Left cardiac atrium (tissue), 4 donors: ENCODE measurements at places on chromosomes 7 and 10.

GRCh38 chr10:76301211-76301610, 869.8 kb downstream of the LRMDA start:
- DNase-seq: no peak

DNA sequence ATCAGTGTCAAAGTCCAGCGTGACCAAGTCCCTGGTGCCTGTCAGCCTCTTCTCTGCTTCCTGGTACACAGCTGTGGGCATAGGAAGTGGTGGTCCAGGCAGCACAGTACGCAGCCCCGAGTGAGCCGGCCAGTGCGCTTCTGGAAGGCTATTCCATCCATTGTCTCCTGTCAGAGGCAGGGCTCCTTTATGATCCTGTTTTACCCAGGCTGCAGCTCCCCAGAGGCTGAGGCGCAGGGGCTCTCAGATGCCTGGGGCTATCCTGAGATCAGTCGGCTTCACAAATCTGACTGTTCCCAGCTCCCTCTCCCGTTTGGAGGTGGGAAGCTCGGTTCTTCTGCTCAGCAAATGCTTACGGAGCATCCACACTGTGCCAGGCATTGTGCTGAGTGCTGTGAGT, 70.3 kb downstream of the LANCL2 start:
- DNase-seq: no peak

- DNase-seq: peak; percentile 55
Measured at GRCh38 chr10:71187600-71187999, 24.8 kb upstream of the UNC5B start.

- no peak for DNase-seq
Measured at GRCh38 chr10:20115894-20116293, 299.7 kb downstream of the PLXDC2 start.

- no peak for DNase-seq
Measured at GRCh38 chr7:81190997-81191768, 272.3 kb upstream of the SEMA3C start.

DNA sequence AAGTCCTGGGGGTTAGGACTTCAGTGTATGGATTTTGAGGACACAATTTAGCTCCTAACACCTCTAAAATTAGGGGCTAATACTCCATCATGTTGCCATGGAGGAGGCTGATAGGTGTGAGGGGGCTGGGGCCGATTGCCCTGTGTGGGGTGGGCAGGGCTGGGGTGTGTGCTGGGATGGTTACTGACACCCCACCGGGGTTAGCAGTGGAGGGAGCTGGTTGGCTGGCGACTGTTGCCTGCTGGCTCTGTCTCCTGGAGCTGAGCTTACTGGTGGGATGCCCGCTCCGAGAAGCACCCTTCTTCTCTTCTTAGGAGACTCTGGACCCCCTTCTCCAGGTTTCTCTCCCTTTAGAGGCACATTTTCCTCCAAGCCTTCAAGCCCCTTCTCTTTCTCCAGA, 22.2 kb upstream of the SH2D4B start:
- DNase-seq: no peak

DNA sequence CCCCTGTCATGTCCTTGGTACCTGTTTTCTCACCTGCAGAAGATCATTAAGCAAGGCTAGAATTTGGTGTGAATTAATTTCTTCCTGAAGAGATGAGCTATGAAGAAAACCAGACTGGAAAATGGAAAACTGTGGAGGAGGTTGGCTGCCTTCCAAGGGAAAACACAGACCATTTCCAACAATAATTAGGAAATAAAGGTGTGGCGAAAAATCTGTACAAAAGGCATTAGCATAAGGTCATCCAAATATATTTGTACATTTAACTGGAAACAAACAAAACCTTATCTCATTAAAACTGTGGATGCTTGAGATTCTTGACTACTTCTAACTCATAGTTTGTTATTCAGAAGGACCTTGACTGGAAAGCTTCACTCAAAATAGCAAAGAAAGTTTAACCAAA, 1.7 kb downstream of the STN1 start:
- no peak for DNase-seq

DNA sequence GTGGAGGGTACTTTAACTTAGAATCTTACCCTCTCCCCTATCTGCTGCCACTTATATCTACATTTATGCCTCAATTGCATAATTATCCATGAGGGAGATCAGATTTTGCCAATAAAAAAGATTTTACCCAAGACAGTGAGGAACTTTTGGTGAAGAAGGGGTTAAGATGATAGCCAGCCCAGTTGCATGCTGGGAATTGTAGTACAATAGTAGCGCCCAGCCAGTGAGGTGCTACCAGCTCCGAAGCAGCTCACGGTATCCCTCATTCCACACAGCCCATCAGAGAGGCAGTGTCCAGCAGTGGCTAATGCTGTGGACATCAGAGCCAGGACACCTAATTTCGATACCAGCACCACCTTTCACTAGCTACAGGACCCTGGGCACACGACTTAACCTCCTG, 5.9 kb upstream of the LGI1 start:
- no peak for DNase-seq

DNA sequence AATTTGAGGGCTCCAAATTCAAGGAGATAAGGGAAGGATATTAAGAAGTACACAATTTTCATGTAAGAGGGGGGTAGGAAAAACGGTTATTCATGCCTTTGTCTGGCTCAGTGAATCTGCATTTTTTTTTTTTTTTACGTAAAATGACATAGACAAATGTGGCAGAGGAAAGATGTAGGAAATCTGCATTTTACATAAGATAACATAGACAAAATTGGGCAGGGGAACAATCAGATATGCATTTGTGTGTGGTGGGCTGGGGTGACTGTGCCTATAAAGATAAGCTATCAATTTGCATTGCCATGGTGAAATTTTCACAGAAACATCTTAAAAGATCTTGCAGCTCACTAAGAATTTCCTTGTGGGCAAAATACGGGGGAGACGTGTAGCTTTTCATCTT, 92.7 kb upstream of the GPR141 start:
- no peak for DNase-seq

DNA sequence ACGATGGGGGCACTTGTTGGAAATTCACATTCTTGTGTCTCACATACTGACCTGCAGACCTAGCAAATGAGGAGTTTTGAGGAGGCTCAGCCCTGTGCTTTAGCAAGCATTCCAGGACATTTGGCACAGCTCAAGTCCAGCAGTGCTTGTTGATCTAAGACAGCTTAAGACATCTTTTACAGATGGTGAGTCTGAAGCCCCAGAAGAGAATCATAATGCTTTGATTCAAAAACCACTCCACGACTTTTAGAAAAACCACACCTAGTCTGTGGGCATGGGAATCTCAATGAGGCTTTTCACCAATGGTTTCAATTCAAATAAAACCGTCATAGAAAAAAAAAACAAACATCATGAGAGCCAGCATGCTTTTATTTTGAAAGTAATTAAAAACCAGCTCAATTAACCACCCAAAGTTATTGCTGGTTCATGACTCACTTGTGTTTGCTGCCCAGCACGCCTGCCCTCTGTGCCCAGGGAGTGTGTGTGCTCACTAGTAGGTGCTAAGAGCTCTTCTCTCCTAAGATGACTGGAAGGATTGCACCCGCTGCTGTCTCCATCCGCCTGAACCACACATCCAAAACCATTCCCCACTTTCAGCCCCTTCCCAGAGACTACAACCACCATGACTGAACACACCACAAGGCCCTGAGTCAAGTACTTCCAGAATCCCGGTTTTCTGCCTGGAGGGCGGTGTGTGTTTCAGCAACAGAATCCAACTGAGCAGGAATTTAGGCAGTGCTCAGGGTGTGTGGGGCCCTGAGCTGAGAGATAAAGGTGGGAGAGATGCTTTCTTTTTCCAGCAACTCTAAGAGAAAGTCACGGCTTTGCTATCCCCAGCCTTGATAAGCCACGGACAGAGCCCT, 130.2 kb upstream of the ADAM12 start:
- DNase-seq: no peak

DNA sequence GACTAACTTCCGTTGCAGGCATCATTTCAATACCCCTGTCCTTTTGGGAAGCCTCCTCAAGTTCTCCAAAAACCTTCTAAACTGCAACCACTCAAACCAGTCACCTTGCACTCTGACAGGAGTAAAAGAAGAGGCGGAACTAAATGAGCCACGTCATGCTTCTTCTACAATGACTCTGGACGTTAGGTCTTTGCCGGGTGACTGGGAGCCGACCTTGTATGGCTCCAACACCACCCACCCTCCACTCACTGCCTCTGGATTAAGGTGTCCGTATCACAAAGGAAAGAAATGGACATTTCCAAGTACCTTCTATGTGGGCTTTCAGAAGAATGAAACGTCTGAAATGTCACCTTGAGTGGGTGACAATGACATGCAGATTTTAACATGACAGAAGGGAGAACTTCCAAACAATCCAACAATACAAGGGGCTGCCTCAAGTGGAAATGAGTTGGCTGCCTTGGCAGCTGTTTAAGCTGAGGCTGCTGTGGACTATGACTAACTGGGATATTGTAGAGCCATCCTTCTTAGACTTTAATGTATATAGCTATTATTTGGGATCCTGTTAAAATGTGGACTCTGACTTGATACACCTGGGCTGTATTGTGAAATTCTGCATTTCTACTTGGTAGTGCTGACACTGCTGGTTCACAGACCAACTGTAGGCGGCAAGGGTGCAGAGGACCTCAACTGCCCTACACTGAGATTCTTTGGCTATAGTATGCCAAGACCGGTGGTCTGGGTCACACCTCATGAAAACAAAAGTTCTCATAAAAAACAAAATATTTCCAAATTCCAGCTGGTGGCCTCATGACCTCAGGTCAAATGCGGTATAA, 33.8 kb upstream of the PDLIM1 start:
- no peak for DNase-seq

DNA sequence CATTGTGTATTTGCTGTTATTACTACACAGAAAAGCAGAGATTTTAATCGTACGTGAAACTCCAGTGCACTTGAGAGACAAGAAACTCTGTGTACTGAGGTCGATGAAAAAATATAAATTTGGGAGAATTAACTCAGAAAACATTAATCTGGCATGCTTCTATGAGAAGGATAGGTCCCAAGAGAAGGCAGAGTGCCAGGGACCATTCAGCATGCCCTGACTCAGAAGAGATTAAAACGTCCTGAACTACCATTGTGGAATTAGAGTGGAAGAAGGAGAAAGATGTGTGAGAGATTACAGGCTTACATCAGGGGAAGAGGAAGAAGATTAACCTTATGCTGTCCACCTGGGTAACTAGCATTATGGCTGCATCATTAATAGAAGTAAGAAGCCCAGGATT, 72.4 kb downstream of the REEP3 start:
- DNase-seq: no peak

DNA sequence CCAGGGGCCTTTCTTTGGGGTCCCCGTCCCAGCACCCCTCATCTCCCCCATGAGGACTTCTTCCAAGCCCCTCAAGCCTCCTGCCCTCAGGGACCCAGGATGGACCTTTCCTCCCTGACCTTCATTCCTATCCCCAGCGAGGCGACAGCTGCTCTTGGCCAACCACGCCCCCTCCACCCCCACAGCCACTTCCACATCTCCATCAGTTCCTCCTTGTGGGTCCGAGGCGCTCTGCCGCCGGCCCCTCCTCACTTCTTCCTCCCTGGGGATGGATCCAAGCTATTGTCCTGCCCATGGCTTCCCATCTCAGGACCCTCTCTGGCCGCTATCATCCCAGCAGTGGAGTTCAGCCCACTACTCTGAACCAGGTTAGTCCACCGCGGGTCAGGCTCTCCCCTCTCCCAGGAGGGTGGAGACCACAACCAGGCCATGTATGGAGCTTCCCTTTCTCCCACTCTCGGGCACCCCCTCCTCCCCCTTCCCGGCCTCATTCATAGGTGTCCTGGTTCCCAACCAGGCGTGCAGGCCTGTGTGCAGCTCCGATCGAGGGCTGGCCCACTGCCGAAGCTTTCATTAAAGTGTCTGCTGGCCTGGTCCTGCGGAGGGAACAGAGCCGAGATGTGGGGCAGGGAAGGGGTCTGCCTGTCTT, 1.7 kb upstream of the SH2B2 start:
- peak; percentile 67 for DNase-seq

DNA sequence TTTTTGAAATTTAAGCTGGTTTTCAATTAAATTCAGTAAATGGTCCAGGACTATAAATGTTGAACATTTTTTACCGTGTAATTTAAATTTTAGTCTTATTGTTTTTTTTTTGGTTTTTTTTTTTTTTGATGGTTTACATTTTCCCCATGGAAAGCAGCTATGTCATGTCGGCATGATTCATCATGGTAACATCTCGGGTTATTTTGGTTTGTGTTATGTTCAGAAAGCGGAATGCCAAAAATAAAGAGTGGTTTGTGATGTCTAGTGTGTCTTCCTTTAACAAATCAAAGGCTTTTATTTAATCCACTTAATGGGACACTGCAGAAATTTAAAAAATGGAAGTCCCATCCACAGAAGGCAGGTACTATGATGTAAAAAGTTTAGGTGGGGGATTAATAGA, 58.5 kb downstream of the TRUB1 start:
- DNase-seq: no peak

DNA sequence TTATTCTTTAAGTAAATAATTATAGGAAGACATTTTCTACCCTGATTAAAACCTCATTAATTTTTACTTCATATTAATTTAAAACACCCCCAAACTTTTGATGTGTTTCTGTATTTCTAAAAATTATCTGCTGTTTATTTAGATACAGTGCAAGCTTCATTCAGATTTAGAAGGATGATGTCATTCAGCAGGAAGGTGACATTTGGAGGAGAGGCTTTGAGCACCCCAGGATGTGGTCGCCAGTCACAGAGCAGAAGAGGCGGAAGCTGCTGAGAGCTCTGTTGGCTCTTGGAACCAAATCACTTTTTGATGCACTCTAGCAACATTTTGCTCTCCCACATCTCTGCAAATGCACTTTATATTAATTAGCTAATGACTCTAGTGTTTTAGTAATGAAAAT, 233.9 kb upstream of the CACNA2D1 start:
- DNase-seq: no peak

DNA sequence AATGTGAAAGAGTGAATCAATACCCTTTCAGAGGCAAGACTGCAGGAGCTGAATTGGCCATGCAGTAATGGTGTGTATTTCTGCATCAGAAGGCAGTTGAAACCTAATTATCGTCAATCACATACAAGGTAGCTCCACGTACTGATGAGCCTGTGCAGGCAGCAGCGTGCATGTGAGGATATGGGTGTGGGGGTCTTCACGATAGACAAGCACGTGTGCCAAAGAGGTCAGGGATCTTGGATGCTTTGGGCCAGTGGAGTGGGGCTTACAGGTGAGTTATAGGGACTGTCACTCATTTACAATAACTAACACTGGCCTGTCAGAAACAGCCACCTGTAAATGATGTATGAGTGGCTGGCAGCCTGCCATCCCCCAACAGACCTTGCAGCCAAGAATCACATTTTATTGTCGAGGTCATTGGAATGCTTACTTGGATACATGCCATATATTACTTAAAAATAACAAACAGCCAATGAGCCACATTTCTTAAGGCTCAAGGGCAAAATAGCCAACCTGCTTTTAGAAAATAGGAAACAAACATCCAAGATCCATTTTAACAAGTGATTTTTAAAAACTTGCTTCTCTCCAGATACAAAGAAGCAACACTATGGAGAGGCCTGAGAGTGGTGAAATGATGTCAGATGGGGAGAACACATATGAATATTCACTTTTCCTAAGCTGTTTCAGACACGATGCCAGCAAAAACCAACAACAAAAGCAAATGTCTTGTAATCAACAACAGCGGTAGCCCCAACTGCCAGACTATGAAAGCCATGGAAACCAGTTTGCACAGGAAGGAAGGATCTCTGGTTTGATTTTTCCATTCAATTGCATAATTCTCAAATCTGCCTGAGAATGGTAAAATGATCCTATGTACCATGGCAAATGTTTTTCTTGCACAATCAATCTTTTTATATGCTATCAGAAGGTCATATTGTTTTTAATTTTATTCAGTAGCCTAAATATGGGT, 210.7 kb downstream of the SKAP2 start:
- DNase-seq: peak; percentile 26

- DNase-seq: no peak
Measured at GRCh38 chr10:124162136-124162535, 68.7 kb upstream of the CHST15 start.
